ENCODE measurements at places on chromosomes 2 and 18.

DNA sequence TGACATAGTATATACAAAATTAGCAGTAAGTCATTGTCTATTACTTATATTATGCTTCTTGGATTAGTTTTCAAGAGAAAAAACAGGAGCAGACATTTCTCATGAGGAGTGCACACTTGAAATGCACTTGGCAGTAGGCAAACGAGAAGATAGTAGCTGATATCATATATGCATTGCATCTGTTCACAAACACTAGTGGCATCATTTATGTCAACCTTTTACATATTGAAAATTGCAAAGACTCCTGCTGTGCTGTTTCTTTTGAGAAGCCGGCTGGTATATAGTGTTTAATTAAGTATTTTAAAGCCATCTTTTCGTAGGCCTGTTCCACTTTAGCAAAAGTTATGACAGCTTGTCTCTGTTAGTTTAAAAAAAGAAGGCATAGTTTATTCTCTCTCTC is 58.4 kb upstream of the SLC8A1 start:
- no peak for DNase-seq

- DNase-seq = no peak
Measured at GRCh38 chr2:142218471-142218870, 87.7 kb upstream of the LRP1B start.

GRCh38 chr2:237490795-237491194 is 3.7 kb downstream of the MLPH start:
- no peak for DNase-seq

DNA sequence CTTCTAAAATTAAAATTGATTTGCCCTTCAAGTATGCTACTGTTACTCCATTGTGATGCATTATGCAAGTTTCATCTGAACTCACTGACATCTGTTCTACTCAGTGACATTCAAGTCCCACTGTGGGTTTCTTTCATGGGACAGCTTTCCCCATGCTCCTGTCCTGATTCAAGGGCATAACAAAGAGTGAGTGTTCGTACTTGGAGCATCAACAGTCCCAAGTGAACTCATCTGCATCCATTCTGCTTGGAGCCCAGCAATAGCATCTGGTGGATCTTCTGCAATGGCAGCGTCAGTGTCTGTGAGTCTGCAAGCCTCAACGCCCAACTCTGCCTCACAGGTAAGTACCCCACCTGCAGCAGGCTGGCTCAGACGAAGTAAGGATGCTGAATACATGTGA is 27.5 kb downstream of the BUB1 start:
- DNase-seq = no peak

DNA sequence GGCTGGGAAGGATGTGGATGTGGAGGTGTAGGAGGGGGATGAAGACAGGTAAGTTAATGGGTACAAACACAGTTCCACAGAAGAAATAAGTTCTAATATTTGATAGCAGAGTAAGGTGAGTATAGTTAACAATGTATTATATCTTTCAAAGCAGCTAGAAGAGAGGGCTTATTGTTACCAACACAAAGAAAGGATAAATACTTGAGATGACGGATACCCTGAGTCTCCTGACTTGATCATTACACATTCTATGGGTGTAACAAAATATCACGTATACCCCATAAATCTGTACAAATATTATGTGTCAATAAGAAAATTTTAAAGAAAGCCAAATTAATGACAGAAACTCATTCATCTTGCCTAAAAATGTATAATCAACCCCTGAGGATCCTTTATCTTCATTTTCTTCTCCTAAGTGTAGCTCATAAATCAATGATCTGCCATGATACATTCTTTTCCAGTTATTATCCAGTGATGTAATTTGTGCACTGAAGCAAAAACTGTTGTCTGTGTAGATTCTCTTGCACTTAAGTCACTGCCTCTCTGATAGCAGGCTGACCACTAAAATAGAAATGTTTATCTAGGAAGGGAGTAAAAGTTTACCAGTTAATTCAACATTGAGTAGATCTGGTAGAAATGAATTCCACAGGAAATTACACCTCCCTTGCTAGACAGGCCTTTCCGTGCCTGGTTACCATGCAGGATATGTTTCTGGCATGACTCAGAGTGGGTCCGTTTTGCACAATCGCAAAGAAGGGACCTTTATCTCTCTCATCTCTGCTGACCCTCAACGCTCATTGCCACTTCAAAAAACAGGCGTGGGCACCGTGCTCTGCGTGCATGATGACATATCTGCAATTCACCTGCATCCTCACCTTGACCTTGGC is 249.7 kb upstream of the NCKAP5 start:
- DNase-seq = no peak

GRCh38 chr2:216571178-216571908 is 61.9 kb upstream of the IGFBP2 start:
- DNase-seq = no peak

- DNase-seq = no peak
Measured at GRCh38 chr2:32496662-32497061, 131.2 kb upstream of the TTC27 start.

GRCh38 chr2:88692187-88692586 is 714 bp downstream of the RPIA start:
- DNase-seq = no peak

DNA sequence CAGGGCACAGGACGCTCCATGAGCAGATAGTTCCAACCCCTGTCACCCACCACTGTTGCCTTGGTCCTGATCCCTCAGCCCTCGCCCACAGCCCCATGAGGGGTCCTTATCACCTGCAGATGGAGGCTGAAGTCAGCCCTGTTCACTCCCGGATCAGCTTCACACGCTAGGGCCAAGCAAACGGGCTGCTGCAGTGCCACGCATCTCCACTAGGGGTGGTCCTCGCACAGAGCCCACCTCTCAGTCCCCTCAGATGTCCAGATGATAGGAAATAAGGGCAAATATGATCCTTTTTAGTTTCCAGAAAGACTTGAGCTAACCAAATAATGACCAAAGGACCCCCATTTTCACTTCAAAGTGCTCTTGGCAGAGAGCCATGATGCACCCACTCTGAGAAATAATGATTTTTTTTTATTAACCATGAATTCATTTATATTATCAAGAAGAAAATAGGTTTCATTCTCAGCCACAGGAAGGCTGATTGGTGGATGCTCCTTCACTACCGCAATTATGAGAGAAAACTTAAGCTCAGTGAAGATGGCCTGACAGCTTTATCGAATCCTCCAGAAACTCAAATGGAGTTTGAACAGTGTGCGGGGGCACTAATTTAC is 71.9 kb upstream of the KLHL29 start:
- peak; percentile 73 for DNase-seq

GRCh38 chr2:4336864-4337263 is 633.5 kb downstream of the DCDC2C start:
- no peak for DNase-seq

DNA sequence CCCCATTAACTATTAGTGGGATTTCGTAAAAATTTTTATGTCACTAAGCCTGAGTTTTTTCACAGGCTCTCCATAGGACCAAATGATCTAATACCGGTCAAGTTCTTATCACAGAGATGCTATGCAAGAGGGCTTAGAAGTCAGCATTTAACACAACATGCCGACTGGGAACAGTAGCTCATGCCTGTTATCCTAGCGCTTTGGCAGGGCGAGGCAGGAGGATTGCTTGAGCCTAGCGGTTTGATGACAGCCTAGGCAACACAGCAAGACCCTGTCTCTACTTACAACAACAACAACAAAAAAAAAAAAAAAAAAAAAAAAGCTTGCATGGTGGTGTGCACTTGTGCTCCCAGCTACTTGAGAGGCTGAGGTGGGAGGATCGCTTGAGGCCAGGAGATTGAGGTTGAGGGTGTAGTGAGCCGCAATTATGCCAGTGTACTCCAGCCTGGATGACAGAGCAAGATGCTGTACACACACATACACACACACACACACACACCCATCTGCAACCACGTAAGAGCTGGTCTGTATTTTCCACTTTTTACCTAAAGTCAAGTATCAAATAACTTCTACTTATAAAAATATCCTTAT is 67.6 kb upstream of the FAM124B start:
- no peak for DNase-seq

GRCh38 chr18:42176599-42176998 is 221.6 kb downstream of the PIK3C3 start:
- no peak for DNase-seq

- DNase-seq = no peak
Measured at GRCh38 chr2:100142393-100142792, at the start of gene AFF3. AFF3 (minus strand) TSS chr2:100142590; CDS start chr2:100104454, 38,136 bp downstream.

DNA sequence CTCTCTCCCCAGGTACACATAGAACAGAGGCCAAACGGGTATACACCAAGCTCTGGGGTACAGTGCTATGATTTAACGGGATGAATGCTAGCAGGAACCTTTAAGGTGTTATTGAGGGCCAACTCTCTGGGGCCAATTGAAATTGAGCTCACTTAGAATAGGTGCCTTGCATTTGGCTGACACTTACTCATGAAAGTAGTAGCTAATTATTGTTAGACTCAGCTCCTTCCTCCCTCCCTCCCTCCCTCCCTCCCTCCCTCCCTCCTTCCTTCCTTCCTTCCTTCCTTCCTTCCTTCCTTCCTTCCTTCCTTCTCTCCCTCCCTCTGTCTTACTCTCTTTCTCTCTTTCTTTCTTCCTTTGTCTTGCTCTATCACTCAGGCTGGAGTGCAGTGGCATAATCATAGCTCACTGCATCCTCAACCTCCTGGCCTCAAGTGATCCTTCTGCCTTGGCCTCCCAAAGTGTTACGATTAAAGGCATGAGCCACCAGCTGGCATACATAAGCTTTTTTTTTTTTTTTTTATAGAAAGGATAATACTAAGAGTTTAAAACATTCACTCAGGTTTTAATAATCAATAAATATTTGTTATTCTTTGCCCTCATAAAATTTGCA is 95.7 kb downstream of the TTC27 start:
- DNase-seq = no peak

DNA sequence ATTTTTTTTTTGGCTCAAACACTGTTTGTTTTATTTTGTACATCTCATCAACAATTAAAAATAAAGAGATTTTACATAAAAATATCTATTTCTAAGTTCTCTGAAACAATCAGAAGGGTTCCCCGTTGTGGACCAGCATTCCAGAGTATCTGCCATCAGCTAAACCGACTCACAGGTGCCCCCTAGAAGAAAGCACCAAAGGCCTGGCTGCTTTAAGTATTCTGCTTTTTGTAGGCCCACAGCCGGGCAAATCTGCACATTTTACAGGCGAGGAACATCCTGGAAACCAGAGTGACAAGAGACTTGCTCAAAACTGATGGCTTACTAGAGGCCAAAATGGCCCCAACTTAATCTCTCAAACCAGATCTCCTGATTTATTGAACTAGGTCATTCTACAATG is 82.2 kb upstream of the SETBP1 start:
- no peak for DNase-seq

DNA sequence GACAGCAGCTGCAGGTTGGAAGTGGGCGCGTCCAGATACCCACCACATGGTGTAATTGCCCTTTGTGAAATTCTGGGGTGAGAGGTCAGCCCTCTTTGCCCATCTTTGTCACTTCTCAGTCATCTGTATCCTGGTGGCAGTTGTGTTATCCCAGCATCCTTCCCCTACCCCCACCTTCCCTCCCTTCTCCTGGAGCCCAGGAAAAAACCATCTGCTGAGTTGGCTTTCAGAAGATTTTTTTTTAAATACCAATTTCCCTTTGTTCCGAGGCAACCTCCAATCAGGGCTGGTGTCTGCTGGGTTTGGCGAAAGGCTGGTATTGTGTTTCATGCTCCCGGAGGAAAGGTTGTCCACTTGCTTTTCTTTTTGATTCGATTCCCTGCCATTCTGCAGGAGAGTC is 35.2 kb downstream of the SETBP1 start:
- DNase-seq = no peak

DNA sequence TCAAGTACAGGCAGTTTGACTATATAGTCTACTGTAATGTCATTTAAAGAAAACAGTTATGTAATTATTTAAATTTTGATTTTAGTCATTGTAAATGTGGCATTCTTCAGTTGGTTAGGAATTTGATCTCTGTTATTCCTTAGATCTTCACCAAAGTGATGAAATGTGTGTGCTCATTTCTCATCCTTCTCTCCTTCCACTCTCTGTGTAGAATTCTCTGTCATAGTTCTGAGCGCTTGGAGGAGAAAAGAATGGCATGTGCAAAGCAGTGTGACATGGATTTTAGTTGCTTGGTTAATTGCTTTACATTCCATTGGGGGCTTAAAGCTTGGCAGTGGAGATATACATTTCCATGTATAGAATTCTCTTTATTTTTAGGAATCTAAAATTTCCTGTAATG is 14.8 kb downstream of the PIK3C3 start:
- DNase-seq = no peak
